Activated T-cell treated with anti-CD3 and anti-CD28 coated beads, Interleukin-2, amount 50 U/mL, for 48 hours (primary cell): ENCODE measurements at places on chromosomes 6 and 20.

- peak; percentile 79 for DNase-seq
Observed at GRCh38 chr6:152309648-152310047, 327.5 kb downstream of the SYNE1 start.

DNA sequence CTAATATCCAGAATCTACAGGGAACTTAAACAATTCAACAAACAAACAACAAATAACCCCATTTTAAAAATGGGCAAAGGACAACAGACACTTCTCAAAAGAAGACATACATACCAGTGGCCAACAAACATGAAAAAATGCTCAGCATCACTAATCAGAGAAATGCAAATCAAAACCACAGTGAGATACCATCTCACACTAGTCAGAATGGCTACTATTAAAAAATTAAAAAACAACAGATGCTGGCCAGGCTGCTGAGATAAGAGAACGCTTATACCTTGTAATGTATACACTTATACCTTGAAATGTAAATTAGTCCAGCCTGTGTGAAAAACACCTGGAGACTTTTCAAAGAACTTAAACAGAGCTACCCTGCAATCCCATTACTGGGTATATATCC is 166.8 kb downstream of the IBTK start:
- DNase-seq: no peak

DNA sequence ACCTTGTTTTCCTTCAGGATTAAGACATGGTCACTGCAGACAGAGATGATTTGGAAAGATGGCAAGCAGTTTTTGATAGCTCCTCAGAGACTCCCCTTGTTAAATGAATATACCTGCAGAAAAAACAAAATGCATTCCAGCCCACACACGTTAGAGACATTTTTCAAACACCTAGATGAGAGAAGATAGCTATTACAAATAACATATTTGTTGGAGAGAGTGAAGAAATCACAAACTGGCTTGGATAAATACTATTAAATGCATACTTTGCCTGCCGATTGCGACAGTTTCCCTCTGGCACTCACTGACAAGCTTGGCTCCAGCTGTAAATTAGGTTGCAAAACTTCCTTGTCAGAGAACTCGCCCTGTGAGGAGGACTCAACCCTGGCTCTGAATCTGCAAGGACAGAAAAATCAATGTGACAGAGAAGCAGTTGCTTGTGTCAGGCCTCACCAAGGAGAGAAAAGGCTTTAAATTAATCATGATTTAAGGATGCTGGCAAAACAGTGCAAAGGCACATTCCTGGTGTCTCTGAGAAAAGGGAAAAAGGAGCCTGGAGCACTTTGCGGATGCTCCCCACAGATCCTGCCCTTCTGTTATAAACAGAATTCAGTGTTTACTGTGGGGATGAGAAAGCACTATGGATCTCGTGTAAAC is 423.7 kb upstream of the MARCKS start:
- DNase-seq: no peak

GRCh38 chr6:37600312-37600916 is 97.3 kb downstream of the MDGA1 start:
- no peak for DNase-seq

GRCh38 chr6:40825102-40825501 is 213.9 kb downstream of the UNC5CL start:
- DNase-seq: no peak

- no peak for DNase-seq
Observed at GRCh38 chr20:57996936-57997890, 231.2 kb downstream of the ANKRD60 start.

GRCh38 chr6:77561768-77562314 is 91.0 kb upstream of the MEI4 start:
- no peak for DNase-seq

- peak; percentile 66 for DNase-seq
Observed at GRCh38 chr6:422433-423054, 31.0 kb downstream of the IRF4 start.

- no peak for DNase-seq
Observed at GRCh38 chr20:58225452-58226200, 2.8 kb downstream of the ANKRD60 start.

DNA sequence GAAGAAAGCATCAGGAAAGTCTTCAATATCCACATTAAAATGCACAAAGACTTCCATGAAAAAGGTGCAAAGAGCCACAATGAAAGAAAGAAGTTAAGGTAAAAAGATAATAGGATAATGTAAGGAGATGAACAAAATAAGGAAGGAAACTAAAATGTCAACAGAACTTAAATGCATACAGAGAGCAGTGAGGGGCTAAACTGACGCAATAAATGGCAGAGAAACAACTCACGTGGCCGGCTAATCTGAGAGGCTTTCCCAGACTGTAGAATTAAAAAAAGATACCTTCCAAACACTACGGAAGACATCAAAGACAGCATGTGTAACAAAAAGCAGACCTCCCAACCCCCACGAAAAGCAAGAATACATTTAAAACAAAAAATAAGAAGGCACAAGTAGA is 73.7 kb downstream of the GMDS start:
- DNase-seq: no peak

DNA sequence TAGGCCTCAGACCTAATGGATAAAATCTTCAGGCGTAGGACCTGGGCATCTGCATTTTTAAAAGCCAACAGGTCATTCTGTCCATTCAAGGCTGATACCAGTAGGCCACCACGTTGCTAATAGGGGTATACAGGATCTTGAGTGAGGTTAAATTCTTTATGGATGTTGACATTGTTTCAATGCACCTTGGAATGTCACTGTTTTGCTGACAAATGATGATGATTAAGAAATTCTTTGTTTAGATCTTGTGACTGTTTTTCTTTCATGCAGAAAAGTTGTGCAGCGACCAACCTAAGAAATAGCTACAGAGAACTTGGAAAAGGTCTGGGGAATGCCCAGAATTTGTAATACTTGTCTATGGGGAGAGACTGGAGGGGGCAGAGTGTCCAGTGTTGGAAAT is 101.1 kb upstream of the CLDN20 start:
- no peak for DNase-seq

DNA sequence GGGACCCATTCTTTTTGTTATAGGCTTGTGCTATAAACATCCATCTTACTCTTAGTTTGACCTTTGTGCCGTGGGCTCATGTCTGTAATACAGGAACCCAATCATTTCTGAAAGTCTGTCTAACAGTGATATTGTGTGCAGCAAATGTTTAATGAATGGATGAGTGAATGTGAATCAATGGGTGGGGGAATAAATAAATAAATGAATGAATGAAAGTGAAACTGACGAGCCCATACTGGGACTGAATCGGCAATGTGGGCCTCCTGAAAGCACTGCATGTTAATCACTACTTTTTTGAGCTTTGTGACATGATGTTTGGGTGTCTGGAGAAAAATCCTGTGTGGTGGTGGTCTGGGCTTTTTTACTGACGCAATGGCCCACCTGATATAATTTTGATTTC is 175.0 kb downstream of the GMPR start:
- DNase-seq: no peak

GRCh38 chr20:8624616-8625015 is 444.3 kb upstream of the PLCB4 start:
- DNase-seq: no peak

GRCh38 chr20:41138475-41139226 is 1.3 kb downstream of the PLCG1 start:
- DNase-seq: peak; percentile 62

- no peak for DNase-seq
Observed at GRCh38 chr6:138868181-138868580, 72.3 kb downstream of the ECT2L start.

GRCh38 chr6:4822476-4822875 is 46.3 kb downstream of the CDYL start:
- DNase-seq: no peak

GRCh38 chr20:49850463-49851230 is 38.0 kb downstream of the SLC9A8 start:
- DNase-seq: no peak

DNA sequence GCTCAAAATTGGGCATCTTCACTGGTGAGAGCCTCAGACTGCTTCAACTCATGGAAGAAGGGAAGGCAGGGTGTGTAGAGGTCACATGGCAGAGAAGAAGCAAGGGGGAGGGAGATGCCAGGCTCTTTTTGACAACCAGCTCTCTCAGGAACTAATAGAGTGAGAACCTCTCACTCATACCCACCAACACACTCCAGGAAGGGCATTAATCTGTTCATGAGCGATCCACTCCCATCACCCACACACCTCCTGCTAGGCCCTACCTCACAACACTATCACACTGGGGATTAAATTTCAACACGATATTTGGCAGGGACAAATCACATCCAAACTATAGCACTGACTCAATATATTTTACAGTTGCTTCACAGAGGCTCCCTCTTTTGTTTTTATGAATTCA is 2.0 kb downstream of the MSH5 start:
- DNase-seq: no peak

DNA sequence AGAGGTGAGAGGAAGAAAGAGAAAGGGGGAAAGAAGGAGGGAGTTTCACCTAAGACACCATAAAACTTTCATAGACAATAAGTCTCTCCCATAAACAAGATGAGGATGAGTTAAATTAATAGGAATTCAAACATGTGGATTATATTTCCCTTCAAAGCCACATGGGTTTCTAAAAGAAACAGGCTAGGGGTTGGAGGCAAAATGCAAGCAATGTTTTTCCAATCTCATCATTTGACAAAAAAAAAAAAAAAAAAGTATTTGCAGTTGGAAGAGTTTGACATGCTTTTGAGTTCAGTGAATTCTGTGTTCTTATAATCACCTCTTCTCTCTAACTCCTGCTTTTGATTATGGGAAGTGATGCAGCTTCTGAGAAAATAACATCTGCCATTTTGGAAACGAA is 286.5 kb upstream of the PRND start:
- DNase-seq: no peak

DNA sequence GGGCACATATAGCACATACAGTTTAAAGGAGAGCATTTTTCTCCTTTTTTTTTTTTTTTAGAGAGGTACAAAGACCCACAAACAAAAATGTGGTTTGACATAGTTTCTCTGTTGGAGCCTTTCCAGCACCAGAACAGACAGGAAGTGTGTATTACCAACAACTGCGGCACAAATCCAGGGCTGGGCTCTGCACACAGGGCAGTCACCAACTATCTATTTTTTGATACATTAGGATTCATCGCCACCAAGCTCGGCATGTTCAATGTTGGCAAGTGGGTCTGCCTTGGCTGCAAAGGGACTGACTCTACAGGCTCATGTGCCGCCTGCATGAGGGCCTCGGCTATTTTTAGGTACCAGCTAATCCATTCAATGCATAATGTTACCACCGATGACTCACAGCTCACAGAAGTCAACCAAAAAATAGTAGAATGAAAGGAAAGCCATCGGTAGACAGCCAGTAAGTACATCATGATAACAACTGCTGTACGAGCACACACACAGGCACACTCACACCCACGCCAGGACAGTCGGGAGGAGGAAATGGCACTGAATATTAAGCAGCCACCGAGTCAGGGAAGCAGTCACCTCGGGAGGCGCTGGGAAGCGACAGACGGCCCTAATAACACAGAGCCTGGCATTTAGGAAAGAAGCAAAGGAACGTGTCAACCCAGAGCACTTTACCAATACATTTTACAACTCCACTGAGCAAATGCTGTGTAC is 81.6 kb downstream of the GMPR start:
- DNase-seq: peak; percentile 77

- no peak for DNase-seq
Observed at GRCh38 chr6:63734923-63735322, 99.3 kb downstream of the PHF3 start.

- DNase-seq: peak; percentile 44
Observed at GRCh38 chr6:143232849-143233248, 172.2 kb downstream of the AIG1 start.

- DNase-seq: no peak
Observed at GRCh38 chr6:109840796-109841195, 137.3 kb upstream of the GPR6 start.

DNA sequence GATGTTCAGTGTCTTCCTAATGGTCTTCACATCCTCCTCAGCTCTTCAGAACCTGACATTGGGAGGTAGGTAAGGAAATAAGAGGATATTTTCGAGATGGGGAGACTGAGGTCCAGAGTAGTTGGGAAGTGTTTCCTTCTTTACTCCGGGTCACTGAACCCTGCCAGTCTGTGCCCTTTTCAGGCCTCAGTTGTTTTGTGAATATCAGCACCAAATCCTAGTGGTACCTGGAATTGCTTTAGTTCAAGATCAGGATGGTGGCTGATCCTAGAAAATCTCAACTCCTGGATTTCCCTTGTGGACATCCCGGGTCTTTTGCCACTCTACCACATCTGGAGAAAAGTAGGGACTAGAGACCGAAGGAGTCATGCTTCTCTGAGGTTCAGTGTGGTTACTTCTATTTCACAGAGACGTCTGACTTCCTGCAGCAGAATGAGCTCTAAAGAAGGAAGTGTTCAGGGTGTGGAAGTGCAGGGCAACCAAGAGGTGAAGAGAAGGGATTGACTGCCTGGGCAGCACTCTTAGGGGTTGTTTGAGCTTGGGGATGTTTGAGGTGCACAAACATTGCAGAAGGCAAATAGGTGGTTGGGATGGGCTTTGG is 995 bp downstream of the STK4 start:
- DNase-seq: peak; percentile 52

DNA sequence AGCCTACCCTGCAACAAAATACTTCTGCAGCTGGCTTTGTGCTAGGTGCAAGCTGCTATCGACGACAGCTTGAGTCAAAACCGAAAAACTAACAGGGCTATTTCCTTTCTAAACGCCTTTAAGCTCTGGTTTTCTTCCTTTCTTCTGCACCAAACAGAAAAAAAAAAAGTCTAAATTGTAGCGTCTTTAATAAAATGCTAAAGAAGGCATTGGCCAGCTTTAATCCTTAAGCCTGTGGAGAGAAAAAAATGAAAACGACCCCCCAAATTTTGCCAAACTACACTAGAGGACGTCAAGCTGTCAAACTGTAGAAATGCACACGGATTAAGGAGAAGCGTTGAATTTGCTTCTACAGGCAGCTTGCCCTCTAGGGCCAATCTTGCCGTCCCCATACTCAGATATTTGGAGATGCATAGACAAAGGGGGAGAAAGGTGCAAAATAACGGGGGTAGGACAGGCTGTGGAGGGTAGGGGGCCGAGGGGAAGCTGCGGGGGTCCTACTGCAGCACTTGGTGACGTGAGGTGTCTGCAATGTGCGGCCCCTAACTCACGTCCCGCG is 1.4 kb upstream of the NRN1 start:
- no peak for DNase-seq

DNA sequence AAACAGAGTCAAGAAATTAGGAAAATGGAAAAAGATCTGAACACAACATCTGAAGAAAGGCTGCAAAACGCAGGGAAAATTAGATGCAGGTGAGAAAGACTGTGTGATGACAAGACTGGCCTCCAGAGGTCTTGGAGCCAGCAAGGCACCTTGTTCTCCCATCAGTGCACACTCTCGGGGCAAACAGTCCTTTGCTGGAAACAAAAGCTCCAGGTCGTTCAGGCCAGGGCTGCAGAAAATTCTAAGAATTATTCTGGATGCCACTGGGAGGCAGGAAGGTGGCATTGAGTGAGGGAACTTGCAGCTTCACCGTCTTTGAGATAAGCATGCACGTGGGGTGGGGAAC is 219.9 kb upstream of the SSTR4 start:
- no peak for DNase-seq

DNA sequence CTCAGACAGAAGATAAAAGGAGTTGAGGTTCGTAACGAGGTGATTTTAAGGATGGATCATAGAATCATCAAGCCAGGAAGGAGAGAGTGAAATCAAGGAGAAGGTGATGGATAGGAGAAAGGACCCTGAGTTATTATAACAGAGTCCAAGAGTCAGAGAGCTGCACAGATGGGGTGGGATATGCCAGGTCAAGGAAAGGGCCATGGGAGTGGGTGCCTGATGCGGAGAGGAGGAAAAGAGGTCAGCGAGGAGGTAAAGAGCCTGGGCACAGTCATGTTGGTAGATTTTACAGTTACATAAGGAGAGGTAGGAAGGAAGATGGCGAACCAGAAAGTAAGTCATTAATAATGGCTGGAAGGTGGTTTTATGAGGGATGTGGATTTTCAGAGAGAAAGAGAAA is 114.9 kb downstream of the LAMA2 start:
- no peak for DNase-seq
